ENCODE measurements at places on chromosomes 1 and 21. TPM values are rescaled to one million over a fixed set of nuclear protein-coding genes. Genes with fewer than 3 reads are reported as not detected.

PLA2G5 gene
- 3.8 TPM for polyA plus RNA-seq

CD5L gene
- polyA plus RNA-seq = not detected

C1orf56 gene
- polyA plus RNA-seq = 18.3 TPM

CHI3L2 gene
- not detected for polyA plus RNA-seq

WDR47 gene
- 12.9 TPM for polyA plus RNA-seq

COL9A2 gene
- 0.51 TPM for polyA plus RNA-seq

CD84 gene
- not detected for polyA plus RNA-seq

HAPLN2 gene
- polyA plus RNA-seq = not detected

KIAA0040 gene
- not detected for polyA plus RNA-seq

B3GALT2 gene
- polyA plus RNA-seq = 17.1 TPM

IRF6 gene
- polyA plus RNA-seq = 45.5 TPM

CFHR2 gene
- not detected for polyA plus RNA-seq

ODF2L gene
- polyA plus RNA-seq = 74.9 TPM

HMCN1 gene
- polyA plus RNA-seq = not detected

PLA2G2A gene
- not detected for polyA plus RNA-seq

ALDH4A1 gene
- polyA plus RNA-seq = 0.31 TPM

SAMD13 gene
- polyA plus RNA-seq = 0.84 TPM
